ENCODE measurements at places on chromosomes 16 and 17. TPM values are rescaled to one million over a fixed set of nuclear protein-coding genes. Genes with fewer than 3 reads are reported as not detected.

The TNK1 gene
- 2.2 TPM for total RNA-seq

- H3K36me3 ChIP-seq = no peaks in the 10 kb centered on the region
- H3K27me3 ChIP-seq = no peaks in the 10 kb centered on the region
- no peak overlapping the region for H3K4me3 ChIP-seq
- no peak overlapping the region for H3K27ac ChIP-seq
- no peak for DNase-seq
Measured at GRCh38 chr17:57318913-57319312, 62.6 kb downstream of the MSI2 start.

DNA sequence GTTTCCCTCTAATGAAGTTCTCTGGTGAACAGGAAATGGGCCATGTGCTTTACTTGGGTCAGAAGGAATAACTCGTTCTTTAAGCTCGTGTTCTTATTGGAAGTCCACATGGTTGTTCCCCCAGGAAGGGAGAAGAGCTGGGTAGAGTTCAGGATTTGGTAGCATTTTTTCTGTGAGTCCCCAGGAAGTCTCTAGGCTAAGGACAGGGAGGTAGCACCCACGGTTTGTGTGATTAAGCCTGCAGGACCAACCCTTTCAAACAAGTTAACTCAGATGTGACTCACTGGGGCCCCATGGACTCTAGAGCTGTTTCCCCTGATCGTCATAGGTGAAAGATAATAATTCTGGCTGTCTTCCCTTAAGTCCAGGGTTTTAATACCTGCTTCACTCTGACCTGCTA is 16.4 kb downstream of the SAP30BP start:
- peaks cover 1% of the 10 kb centered on the region for H3K36me3 ChIP-seq
- no peaks in the 10 kb centered on the region for H3K27me3 ChIP-seq
- DNase-seq = no peak
- H3K4me3 ChIP-seq = no peak overlapping the region
- no peak overlapping the region for H3K27ac ChIP-seq
- H3K4me1 ChIP-seq = peaks cover 41% of the 10 kb centered on the region

- H3K4me3 ChIP-seq = peak overlapping the region; percentile 97
- H3K27ac ChIP-seq = peak overlapping the region; percentile 99
- no peaks in the 10 kb centered on the region for H3K36me3 ChIP-seq
- H3K4me1 ChIP-seq = peaks cover 59% of the 10 kb centered on the region
Measured at GRCh38 chr17:42679492-42680330, 1.9 kb downstream of the CCR10 start.

GRCh38 chr16:51237861-51238378 is 86.8 kb upstream of the SALL1 start:
- no peak overlapping the region for H3K4me3 ChIP-seq
- DNase-seq = no peak
- H3K27ac ChIP-seq = no peak overlapping the region
- H3K27me3 ChIP-seq = no peaks in the 10 kb centered on the region

Measured in gastrocnemius medialis (tissue), 4 donors.